Suppressor macrophage treated with lipopolysaccharide for 1 hour (primary cell): ENCODE measurements at places on chromosomes 2 and 18.

DNA sequence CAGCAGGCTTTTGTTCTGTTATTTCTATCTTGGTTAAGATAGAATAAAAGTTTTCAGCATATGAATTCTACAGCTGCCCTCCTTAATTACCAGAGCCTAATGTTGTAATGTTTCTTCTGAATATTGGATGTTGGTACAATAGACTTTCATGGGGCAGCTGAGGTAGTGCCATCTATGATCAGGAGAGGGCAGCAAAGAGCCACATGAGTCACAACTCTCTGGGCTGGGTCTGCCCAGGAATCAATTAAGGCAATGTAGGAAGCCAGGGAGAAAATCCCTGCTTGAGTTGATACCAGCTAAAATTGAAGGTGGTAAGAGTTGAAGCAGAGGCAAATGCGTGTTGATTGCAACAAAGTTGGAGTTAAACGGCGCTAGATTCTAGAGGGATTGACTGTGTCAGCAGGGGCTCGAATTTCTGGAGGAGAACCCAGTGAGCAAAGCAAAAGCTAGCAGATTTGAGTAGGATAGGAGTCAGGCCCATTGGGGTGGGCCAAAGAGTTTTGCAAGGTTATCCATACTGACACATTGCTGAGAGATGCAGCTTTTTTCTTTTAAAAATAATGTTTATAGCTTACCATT lies 10.6 kb upstream of the MC5R start:
- DNase-seq = peak; percentile 78

- no peak for DNase-seq
These were observed 79.3 kb upstream of the LGALSL start for GRCh38 chr2:64374686-64375085.

DNA sequence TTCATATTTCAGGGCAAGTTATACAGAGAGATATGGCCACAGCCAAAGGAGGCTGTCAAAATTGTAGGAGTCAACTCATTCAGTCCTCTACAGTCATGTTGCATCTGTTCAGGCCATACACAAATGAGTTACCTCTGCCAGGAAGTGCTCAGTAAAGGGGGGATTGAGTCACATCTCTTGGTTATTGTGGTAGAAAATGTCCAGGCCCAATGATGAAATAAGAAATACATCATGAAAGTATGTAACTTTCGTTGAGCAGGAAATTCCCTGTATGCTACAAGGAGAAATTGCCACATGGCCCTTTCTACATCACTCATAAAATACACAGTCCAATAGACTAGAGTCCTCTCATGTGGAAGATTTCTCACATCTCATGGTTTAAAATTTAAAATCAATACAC lies 103.9 kb upstream of the COL3A1 start:
- no peak for DNase-seq

DNA sequence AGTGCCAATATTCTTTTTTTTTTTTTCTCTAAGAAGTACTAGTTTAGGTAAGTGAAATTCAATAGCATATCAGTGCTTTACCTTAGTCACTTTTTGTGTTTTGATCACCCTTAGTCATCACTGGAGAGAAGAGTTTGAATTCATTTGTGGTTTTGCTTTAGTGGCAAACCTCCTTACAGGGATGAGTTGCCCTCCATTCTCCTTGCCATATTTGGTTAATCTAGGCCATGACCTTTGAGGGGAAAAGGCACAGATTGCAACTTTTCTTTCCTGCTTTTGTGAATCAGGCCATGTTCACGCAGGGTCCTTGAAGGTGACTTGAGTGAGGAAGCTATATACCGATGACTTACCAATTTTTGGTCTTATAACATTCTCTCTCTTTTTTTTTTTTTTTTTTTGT lies 34.4 kb downstream of the PLEKHA3 start:
- DNase-seq = no peak

DNA sequence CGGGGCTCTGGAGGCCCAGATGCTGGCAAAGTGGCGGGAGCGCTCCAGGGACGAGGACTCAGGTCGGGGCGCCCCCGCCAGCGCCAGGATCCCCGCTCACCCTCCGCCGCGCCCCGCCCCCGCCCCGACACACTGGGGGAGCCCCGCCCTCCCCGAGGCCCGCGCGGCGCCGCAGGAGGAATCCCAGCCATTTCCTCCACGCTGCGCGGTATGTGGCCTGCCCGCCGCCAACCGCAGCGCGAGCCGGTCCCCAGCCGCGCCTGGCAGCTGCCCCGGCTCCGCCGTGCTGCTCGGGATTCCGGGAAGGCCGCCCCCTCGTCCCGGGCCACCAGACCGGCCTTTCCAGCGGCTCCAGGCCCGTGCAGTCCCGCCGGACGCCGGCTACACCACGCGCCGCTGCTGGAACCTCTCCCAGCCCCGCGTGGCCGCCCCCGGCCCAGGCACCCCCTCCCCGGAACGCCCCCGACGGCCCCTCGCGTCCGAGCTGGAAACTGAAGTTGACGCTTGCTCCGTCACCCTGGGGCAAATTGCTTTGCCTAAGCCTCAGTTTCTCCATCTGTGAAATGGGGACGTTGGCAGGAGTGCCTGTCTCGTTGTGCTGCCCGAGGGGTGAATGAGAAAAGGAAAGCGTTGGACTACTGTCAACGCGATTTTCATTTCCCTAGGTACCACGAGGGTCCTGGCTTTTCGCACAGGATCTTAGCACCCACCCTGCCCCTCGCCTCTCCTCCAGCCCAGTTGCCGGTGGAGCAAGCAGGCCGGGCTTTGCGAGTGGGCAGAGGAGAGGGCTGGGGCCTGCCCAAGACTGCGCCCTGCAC lies 53.6 kb downstream of the PKDCC start:
- DNase-seq = peak; percentile 53

GRCh38 chr2:19346983-19347618 lies 11.3 kb downstream of the OSR1 start:
- DNase-seq = no peak

DNA sequence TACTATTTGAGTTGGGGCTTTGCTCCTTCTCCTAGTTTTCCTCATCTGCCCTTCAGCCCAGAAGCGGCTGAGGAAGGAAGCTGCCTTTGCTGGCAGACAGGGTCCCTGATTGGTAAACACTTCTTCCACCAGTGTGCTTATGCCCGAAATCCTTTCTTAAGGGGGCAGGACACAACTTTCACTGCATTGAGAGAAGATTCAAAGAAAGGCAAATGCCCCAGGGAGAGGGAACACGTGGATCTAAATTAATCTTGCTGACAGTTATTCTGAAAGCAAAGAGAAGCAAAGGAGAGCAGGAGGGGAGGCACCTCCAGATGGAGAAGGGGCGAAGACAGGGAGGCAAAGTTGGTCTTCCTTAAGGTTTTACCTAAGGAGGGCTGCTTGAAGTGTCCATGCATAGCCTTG lies 92.1 kb upstream of the EFEMP1 start:
- no peak for DNase-seq

DNA sequence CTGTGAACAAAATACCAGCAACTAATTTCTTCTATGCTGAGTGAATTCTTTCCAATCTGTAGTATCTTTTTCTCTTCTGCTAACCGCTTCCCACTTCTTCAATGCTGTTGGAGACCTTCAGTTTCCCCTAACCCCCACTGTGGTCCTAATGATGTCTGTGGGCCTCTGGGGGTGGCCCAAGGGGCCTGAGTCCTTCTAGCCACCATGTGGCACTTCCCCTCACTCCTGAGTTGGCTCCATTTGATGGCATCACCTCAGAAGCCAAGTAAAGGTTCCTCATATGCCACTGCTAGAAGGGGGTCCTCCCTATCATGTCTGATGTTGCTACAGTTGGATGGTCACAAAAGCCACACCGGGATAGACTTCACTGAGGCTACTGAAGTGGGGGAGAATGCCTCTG lies 37.5 kb downstream of the ARHGAP25 start:
- no peak for DNase-seq

GRCh38 chr2:144670080-144670479 lies 150.2 kb upstream of the ZEB2 start:
- peak; percentile 35 for DNase-seq
